ENCODE measurements at places on chromosomes 13 and 19.

DNA sequence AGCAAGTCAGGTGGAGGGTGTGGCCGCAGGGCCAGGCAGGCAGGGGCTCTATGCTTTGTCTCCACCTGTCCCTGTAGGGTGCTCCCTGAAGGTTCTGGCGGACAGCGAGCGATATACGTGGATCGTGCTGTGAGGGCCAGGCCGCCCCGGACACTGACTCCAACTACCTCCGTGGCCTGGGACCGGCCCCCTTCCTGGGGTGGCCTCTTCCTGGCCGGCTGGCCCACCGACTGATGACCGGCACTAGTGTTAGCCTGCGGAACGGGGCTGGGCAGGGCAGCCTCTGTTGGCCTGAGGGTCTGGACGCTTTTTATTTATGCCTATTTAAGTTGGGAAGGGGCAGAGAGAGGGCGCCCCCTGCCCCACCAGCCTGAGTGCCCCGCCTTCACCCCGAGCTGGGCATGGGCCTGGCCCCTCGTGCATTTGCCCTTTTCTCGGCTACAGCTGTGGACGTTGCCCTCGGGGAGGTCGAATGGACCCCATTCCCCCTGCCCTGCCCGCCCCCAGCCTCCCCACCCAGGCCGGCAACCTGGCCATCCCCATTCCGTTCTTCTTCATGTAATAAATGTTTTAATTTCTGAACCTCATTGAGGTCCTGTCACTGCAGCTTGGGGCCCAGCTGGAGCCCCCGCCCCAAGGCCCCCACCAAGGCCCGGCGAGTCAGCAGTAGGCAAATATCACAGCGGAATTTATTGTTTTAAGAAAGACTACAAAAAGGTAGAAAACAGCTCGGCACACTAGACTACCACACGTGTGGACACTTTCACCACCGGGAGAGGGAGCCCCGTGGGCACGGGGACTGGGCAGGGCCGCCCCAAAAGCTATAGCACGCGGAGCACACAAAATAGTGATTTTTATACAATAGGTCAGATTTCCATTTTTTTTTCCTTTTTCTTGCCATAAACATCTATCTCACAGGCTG lies 8.8 kb downstream of the DCAF15 start:
- DNase-seq = no peak

DNA sequence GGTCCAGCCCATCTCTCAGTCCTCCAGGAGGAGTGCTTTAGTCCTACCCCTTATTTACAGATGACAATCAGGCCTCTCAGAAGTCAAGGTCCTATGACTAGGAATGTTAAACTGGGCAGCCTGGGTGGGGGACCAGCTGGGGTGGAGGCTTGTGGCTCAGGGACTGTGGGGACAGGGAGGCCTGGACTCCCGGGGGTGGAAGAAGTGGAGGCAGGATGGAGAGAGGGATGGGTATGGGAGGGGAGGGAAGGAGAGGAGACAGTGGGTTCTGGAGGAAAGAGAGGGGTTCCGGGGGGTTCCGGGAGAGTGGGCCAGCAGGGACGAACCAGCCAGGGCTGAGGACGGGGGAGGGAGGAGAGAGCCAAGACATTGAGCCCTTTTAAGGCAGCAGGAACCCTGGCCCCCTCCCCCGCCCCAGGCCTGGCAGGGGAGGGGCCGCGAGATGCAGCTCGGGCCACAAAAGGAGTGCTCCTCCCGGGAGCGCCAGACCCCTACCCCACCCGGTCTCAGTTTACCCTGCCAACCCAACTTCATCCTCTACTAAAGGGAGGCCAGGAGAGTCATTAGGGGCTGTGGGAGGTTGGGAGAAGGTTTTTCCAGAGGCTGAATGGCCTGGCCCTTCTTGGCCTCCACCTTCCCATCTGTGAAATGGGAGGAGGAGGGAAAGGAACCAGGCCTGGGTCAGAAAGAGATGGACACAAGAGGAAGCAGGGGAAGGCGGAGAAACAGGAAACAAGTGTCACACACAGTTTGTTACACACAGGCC lies 1.7 kb downstream of the DMPK start:
- DNase-seq = peak; percentile 43

DNA sequence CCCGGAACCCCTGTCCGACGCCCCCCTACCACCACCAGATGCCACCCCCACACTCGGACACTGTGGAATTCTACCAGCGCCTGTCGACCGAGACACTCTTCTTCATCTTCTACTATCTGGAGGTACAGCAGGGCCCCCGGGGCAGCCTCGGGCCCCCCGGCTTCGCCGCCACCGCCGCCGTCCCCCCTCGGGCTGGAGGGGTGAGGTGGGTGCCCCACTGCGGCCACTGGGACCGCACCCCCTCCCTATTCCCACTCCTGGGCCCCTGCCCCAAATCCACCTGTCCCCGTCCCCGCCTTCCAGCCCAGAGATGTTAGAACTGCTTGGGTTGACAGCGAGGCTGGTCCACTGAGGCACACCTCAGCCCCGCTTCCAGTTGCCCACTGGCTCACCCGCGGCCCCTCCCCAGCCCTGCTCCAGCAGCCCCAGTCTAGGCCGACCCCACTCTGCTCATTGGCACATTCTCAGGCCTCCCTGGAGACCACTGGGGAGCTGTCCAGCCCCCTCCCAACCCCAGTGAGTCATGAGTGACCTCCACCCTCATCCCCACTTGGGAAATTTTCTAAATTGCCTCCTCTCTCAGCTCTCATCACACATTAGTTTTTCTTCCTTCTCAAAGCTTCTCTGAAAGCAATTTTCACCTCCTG lies 6.5 kb downstream of the LENG1 start:
- no peak for DNase-seq

GRCh38 chr13:24076636-24077035 lies 83.9 kb upstream of the SPATA13 start:
- no peak for DNase-seq

DNA sequence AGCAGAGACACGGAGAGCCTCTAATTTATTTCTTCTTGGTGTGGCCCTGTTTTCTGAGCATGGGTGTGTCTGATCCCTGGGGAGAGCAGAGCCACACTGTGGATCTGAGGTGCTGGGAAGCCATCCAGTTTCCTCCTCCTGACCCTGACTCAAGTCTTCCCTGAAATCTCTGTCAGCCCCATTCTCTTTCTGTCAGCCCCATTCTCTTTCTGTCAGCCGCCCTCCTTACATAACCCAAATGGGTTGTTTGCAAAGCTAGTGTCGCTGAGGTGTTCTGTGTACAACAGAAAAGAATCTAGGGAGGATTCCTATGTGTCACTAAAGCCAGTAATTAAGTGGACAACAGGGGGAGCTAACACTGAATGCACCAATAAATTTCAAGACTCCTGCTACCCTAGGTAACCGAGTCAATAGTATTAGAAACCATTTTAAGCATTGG lies 50.2 kb downstream of the LRCH1 start:
- no peak for DNase-seq

DNA sequence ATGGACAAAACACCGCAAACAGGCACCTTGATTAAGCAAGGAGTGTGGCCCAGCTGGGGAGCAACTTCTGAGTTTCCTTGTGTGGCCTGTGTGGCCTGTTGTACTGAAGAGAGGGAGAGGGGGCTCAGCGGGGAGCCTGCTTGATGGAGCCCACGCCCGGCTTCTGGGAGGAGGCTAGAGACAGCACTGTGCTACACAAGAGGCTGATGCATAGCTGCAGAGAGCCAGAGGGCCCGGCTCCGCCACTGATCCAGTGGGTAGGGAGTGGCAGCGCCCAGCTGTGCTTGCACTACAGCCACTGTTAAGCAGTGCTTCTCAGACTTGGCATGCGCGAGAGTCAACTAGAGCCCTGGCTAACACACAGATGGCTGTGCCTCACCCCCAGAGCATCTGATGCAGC lies 19.0 kb downstream of the LYL1 start:
- DNase-seq = no peak

GRCh38 chr19:44666852-44667556 lies 4.3 kb upstream of the CEACAM19 start:
- DNase-seq = no peak

- no peak for DNase-seq
Measured at GRCh38 chr19:46015687-46016425, 7.0 kb downstream of the PGLYRP1 start.

DNA sequence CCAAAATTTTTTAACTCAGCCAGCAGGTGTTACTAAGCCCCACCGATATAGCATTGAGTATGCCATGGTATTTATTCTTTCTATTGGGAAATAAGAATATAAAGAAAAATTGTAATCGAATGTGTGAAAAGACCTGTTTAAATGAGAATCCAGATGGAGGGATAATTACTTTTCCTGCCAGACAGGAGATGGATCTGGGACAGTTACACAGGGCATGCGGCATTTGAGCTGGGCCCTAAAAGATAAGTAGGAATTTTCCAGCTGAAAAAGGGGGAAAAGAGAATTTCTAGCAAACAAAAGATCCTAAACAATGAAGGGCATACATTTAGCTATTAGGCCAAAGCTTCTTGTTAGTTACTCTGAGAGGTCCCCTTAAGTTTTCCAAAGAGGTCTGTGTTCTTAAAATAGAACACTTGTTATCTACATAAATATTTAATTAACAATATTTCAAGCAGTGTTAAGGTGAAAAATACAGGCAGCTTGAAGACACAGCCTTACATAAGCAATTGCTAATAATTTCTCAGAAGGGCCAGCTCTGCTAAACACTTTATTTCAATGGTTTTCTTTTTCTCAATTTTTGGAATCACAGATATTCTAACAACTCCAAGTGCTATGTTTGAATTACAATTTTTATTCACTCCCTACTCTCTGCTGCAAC lies 63.7 kb downstream of the TBC1D4 start:
- DNase-seq = no peak

DNA sequence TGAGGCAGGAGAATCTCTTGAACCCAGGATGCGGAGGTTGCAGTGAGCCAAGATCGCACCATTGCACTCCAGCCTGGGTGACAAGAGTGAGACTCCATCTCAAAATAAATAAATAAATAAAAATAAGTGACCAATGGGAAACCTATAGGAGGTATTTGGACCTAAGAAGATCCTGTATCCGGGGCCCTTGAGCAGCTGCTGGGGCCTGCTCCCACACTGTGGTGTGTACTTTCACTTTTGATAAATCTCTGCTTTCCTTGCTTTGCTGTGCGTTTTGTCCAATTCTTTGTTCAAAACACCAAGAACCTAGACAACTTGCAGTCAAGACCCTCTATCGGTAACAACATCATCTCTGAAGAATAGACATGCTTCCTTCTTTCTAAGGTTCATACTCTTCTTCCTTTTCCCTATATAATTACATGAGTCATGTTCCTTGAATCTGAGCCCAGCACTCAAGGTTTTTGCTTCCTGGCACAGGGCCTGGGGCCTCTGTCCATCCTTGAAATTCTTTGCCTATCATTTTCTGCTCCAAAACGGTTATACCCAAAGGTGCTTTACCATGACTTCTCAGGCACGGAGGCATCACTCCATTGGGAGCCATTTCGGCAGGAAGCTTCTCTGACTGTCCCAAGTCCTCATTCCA lies 14.2 kb upstream of the PNMA8C start:
- DNase-seq = peak; percentile 68

DNA sequence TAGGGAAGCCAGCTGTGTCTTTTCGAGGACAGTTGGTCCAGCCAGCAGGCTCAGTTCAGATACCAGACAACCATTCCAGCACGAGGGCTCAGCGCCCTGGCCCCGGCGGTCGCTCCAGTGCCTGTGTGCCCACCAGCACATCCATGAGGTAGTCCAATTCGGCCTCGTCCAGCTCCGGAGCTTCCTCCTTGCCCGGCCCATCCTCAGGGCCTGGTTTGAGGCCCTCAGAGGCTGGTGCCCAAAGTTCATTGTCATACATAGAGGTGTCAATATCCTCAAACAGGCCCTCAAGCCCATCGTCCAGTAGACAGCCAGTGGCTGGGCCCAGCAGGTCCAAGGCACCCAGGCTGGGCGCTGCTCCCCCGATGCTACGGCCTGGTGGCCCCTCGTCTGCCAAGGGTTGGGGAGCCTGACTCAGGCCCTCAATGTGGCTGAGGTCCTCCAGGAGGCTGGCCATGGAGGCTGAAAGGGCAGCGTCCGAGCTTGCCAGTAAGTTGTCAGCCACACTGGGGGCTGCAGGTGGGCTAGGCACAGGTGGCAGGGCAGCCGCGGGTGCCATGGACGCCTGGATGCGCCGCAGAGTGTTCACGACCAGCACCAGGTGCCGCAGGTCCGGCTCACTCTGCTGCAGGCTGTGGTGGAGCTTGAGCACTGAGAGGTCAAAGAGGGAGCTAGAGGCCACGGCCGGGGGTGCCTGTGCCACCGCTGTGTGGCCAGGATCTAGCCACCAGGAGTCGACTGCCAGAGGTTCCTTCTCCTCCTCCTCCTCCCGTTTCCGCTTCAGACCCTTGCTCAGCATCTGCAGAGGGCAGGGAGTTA lies 2.8 kb downstream of the SERTAD1 start:
- DNase-seq = no peak

DNA sequence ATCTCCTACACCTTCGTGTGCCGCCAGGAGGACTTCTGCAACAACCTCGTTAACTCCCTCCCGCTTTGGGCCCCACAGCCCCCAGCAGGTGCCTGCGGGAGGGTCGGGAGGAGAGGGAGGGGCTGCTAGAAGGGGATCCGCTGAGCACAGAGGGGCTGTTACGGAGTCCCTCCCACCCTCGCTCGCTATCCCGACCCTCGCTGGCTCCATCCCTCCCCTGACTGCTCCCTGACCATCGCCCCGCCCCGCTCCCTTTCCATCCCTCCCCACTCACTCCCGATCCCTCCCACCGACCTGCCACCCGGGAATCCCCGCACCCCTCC lies 780 bp downstream of the CD177 start:
- no peak for DNase-seq

- DNase-seq = no peak
Measured at GRCh38 chr13:60095300-60095699, 68.4 kb downstream of the DIAPH3 start.

- DNase-seq = no peak
Measured at GRCh38 chr19:51027873-51028272, 1.5 kb upstream of the KLK11 start.

DNA sequence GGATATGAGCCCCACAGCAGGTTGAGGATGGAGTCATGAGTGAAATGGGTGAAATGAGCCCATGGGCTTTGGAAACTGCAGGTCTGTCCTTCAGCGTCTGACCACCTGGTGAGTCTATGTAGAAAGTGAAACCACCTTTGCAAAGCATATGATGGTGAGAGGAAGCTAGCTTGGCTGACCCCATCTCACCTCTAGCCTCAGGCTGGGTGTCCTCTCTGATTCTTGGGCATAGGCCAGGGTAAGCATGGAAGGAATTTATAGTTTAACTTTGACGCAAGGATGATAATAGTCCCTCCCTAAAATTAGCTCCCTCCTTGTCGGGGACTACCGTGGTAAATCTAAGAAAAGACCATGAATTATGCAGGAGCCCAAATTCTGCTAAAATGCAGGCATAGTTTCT lies 16.8 kb upstream of the PSG9 start:
- DNase-seq = no peak

GRCh38 chr13:100674572-100674871 lies at the start of gene TMTC4:
TSS of gene TMTC4 (minus strand) at chr13:100674795. CDS start at chr13:100670362, 4,433 bp downstream.
- DNase-seq = no peak

DNA sequence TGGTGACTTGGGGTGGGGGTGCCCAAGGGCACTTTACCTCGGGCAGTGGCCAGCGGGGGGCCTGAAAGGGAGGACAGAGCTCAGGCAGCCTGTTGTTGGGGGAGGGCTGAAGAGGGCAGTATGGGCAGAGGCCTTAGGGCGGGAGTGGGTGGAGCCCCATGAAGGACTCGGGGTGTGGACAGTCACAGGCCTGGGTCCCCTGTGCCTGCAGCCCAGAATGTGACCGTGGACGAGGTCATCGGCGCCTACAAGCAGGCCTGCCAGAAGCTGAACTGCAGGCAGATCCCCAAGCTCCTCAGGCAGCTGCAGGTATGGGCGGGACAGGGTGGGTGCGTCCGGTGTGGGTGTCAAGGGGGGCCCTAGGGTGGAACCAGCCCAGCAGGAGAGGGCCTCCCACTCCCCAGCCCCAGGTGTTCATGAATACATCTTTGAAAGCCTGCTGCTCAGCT lies 22.5 kb downstream of the NKPD1 start:
- no peak for DNase-seq

All from left hindlimb (tissue), 1 donor.